ENCODE measurements at places on chromosomes 5 and 9.

GRCh38 chr9:135969064-135969683, 8.0 kb upstream of the UBAC1 start:
- no peak for DNase-seq

DNA sequence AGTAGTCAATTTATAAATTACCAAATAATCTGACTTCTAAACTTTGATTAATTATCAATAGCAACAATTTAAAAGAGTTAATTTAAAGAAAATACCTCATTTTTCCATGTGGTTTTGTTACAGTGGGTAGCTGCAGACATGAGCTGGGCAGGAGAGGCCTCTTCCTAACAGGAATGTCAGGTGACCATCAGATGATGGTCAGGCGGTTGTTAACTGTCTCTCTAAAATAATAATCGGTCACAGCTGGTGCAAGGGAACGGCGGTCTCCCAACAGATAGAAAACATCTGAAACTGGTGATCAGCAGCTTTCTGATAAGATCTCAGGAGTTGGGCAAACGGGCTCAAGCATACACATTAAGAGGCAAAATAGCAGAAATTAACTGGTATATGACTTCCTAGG, 342.7 kb upstream of the CYLC2 start:
- DNase-seq = no peak

DNA sequence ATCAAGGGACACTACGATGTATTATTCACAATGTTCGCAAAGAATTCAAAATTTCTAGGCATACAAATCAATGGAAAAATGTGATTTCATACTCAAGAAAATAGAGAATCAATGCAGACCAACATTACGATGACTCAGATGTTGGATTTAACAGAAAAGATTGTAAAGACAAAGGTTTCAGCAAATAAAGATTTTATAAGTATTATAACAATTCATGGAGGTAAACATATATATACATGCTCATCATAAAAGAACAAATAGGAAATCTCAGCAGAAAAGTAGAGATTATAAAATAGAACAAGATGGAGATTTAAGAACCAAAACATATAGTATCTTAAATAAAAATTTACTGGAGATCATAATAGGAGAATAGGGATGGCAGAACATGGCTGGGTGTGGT, 93.4 kb upstream of the JAK2 start:
- no peak for DNase-seq

GRCh38 chr9:132166599-132166998, 4.7 kb downstream of the NTNG2 start:
- DNase-seq = no peak

- DNase-seq = no peak
These were observed 36.2 kb downstream of the SNX18 start for GRCh38 chr5:54553659-54554207.

DNA sequence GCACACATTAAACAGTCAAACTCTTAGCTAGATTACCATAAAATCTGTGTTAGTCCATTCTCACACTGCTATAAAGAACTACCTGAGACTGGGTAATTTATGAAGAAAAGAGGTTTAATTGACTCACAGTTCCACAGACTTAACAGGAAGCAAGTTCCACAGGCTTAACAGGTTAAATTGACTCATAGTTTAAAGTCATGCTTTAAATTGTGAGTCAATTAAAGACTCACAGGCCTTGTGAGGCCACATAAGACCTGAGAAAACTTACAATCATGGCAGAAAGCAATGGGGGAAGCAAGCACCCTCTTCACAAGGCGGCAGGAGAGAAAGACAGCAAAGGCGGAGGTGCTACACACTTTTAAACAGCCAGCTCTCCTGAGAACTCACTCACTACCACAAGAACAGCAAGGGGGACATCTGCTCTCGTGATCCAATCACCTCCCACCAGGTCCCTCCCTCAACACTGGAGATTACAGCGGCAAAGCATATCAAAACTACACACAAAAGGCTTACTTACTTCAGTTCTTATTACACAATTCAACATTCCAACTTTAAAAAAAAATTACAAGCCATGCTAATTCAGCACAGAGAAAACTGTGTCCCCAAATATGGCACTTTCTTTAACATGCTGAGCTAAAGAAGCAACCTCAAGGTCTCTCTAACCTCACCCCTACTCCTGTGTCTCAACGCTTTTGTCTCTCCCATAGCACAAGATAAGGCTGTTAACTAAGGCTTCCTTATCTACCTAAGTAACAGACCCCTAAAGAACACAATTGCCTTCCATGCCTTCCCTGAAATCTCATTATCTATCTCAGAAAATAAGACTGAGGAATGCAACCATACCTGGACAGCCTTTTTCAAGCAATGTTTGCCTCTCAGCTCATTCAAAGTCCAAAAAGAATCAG, 805.1 kb downstream of the NR2F1-AS1 start:
- DNase-seq = no peak

DNA sequence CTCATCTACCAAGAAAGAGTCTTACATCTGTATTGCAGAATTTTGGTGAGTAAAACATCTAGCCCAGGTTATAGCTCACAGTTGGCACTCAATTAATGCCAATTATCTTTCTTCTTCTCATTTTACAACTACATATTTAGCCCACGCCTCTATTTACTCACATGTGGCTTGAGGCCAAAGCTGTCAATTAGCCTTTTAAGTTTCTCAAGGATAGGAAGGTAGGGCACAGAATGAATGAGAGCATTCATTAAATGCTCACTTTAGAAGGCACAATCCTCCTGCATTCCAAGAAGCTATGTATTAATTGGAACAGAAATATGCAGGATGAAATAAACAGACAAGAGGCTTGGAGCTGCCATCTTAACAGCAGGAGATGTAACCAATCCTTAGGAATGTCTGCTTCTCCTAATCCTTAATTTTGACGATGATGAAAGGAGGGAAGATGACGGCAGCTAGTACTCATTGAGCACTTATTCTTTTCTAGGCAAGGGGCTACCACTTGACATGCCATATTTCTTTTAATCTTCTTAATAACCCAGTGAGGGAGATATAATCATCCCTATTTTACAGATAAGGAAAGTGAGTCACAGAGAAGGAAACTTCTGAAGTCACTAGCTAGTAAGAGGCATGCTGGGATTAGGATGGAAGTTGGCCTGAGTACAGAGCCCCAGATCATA, 30.8 kb upstream of the PANK3 start:
- no peak for DNase-seq

DNA sequence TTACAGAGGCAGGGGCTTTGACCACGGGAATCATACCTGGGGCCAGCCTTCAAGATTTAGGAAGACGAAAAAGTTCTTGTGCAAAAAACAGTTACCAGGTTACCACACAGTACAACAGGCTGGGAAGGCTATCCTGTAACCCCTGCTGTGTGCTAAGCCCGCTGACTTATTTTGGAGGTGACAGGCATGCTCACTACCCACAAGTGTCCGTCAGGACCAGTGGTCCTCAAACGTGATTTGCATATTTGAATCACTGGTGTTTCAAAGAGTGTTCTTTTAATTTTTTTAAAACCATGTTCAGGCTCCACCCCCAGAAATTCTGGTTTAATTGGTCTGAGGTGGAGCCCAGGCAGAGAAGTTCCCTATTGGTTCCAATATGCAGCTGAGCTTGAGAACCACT, 146.6 kb downstream of the TTLL11 start:
- DNase-seq = no peak

- no peak for DNase-seq
These were observed 54.1 kb downstream of the ARHGEF37 start for GRCh38 chr5:149635394-149635793.

DNA sequence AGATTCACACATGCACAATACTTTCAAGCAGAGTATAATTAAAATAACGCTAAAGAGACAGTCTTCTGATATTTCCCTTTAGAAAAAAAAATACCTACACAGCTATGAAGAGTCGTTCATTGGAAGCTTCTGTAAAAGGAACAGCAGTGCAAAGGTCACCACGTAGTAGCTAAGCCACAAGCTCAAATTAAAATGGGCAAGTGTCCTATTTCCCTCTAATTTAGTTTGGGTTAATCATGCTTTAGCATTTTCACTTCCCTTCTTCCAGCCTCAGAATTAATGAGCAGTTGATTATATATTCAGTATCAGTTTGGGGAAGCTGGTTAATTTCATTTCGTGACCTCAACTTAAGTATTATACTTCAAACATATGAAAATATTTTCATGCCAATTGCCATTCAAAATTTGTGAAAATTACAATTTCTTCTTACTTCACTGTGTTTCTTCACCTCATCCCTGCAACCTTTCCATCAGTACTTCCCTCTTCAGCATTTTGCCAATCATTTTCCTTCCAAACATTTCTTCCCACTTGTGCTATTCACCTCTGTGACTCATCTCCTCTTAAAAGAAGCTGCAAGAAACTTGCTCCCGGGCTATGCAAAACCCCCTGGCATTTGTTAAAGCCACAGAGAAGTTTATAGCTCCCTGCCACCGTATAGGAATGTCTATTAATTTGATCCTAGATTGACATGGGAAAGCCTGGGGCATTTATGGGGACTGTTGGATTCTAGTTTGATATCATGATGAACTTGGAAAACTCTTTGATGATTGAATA, 83.0 kb downstream of the DMRTA1 start:
- DNase-seq = no peak

GRCh38 chr9:35028341-35028740, 38.8 kb downstream of the DNAJB5 start:
- DNase-seq = no peak

DNA sequence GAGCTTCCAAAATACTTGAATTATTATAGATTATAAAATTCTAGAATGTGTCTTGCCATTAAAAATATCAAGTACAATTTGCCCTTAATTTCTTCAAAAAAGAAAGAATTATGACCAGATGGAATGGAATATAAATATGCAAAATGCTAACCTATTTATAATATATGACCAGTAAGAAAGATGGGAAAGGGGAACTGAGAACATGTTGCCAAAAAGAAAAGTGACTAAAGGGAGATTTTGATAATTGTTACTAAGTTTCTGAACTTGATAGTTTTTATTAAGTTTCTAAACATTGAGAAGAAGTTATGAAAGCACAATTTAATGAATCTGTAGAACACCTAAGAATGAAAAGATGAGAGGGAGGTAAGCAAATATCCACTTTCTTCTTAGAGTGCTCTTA, 188.4 kb upstream of the NR4A3 start:
- DNase-seq = no peak

DNA sequence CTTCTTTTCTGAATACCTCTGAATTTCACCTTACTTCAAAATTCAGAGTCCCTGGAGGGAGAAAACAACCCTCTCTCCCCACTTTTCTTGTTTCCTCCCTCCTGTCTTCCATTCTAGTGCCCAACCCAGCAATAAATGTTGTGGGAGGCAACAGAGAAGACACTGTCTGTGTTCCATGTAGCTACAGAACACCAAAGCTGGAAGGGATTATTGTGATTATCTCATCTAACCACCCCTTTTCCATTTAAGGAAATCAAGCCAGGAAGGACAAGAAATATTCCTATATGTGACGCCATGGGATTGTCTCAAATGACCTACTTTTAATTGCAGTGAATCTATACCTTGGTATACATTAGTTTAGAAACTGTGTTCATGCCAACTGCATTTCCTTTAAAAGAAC, 476.6 kb upstream of the TNC start:
- DNase-seq = no peak

GRCh38 chr5:121296356-121296755, 555.3 kb upstream of the FTMT start:
- DNase-seq = no peak

GRCh38 chr5:124920909-124921666, 174.6 kb upstream of the ZNF608 start:
- no peak for DNase-seq

- DNase-seq = no peak
These were observed 37.0 kb downstream of the OTULIN start for GRCh38 chr5:14701556-14701955.

GRCh38 chr9:91817493-91818224, 132.4 kb downstream of the ROR2 start:
- DNase-seq = no peak

DNA sequence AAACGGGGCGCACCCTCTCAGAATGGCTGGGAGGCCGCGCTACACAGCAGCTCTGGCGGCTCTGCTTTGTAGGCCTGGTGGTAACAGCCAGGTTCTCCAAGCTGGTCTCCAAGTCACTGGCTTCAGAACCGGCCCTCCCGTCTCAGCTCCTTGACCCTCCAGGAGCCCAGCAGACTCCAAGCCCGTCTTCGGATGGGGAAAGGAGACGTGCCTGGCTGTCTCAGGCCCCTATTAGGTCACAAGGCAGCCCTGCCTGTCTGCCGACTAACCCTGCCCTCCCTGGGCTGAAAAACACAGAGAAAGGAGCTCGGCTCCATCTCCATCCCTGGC, 2.2 kb downstream of the ASB6 start:
- no peak for DNase-seq

- no peak for DNase-seq
These were observed 44.1 kb upstream of the ITGA2 start for GRCh38 chr5:52945040-52945439.

DNA sequence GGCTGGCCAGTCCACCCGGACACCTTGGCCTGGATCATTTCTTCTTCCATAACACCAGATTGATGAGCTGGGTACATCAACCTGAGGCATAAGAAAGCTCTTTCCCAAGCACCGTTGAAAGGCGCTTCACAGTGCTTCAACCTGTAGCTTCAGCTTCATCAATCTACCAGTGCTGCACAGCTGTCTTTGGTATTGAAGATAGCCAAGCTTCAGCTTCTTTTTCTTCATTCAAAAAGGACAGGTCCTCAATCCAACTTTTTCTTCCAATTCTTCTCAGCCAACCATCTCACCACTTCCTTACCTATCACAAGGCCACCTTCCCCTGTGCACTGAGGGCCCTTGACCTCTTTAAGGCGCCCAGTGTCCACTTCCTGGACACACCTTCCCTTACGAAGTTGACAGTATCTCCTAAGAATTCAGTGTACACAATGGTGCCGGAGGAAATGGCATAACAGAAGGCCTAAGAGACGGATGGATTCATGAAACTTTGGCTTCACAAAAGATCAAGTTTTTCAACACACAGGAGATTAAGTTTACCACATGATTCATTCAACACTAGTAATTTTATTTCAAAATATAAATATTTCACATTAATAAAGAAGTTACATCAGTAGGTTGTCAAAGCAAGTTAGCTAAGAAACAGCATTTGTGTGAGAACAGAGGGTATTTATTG, 1.4 kb upstream of the CTNNAL1 start:
- DNase-seq = no peak

- DNase-seq = no peak
These were observed 337.1 kb downstream of the GADD45G start for GRCh38 chr9:89941875-89942274.

GRCh38 chr5:151811593-151812321, 40.0 kb downstream of the G3BP1 start:
- DNase-seq = no peak

GRCh38 chr5:156387391-156387790, 60.4 kb downstream of the SGCD start:
- no peak for DNase-seq

DNA sequence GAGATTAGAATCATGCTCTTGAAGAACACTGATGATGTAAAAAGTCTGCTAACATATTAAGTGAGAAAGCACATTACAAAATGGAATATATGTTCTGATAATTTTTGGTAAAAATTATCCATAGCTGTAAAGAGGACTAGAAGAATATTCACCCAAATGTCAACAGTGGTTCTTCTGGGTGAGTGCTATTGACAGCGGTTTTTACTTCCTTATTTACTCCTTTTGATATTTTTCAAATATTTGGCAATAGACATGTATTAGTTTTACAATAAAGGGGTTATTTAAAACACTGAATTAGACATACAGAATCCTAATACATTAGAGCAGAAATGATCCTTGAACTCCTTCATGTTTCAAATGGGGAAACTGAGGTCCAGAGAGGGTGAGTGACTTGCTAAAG, 26.9 kb upstream of the MEGF9 start:
- no peak for DNase-seq

GRCh38 chr9:11204521-11204920, 591.7 kb upstream of the PTPRD start:
- no peak for DNase-seq

- DNase-seq = no peak
These were observed 203.4 kb downstream of the MCTP1 start for GRCh38 chr5:95081500-95081960.

All from stimulated activated CD4-positive, alpha-beta T cell treated with anti-CD3 and anti-CD28 coated beads, TNF-alpha, amount 100 ng/mL, for 4 hours (primary cell).